ENCODE measurements at places on chromosomes 7 and 10.

DNA sequence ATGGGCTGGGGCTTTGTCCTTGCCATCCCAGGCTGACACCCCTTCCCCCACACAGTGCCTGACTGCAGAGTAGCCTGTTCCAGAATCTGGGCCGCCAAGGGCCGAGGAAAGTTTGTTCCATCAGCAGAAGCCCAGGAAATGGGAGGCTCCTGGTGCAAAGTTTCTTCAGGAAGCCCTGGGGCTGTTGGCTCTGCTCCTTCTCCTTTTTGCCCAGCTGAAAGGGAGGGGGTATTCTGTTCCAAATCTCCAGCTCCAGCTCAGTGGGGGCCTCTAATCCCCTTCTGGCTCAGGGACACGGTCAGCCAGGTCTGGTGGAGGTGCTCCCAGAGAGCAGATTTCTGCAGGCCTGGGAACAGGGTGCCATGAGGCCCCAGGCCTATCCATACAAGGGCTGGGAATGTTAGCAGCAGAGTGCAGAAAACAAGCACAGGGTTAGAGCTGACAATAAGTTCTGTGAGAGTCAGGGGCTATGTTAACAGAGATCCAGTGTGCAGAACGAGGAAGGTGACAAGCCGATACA is 399.5 kb downstream of the RPS24 start:
- DNase-seq, result no peak

DNA sequence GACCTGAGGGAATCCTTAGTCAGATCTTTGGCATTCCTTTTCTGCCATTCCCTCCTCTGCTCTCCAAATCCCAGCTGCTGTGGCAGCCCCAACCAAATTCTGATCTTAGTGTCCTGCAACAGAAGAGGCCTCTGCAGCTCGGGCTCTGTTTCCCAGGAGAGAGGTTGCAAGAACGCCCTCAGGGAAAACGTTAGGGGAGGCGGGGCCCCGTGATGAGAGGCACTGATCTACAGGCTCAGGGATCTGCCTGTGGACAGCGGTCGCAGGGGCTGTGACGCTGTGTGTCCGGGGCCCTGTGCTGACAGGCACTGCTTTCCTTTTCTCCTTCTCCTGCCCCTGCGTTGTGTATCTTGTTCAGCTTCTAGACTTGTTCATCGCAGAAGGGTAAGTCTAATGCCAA is 57.3 kb upstream of the DPYSL4 start:
- DNase-seq, result no peak

DNA sequence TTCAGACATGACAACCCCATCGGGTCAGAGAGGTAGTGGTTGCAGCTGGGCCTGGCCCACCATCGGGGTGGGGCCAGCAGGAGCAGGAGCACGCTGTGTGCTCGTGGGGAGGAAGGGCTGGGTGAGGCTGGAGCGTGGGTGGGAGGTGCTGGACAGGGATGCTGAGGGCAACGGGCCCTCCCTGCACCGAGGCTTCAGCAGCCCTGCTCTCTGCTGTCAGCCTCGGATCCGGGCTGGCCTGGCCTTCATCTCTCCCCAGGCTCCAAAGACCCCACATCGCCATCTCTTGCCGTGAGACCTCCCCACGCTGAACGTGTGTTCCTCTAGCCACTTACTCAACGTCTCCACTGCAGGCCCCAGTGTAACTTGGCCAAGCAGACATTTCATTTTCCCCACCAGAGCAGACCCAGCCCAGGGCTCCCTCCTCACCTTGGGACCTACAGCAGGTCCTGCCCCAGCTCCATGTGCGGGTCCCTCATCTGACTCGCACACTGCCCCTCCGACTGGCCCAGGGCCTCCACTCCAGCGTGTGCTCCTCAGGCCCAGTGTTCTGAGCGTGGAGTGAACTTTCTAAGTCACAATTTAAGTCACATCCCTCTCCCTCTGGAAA is 462.4 kb downstream of the DNAJB6 start:
- no peak for DNase-seq

GRCh38 chr10:130394832-130395231 is 258.6 kb downstream of the GLRX3 start:
- no peak for DNase-seq

GRCh38 chr10:104197364-104197763 is 34.8 kb downstream of the CFAP43 start:
- DNase-seq, result no peak

DNA sequence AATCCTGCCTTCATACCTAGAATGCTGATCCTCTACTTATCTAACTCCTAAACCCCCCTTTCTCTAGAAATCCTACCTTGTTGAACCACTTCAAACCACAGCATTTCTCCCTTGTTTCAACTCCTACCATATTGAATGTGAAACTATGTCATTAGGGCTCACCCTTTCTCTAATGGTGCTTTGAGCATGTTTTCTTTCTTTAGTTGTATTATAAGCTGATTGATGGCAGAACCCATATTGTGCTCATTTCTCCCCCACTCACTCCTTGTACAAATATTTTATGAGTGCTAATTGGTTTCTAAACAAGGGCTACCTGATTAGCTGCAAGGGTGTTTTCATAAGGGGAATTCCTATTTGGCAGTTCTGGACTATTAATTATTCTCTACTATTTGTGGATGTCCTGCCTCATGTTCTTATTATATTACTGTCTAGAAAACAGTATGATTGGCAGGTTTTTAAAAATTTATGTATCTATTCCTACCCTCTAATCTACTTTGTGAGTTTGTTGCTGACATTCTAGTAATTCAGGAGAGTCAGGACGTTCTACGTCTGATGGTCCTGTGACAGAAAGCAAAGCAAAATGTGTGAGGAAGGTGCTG is 765.8 kb downstream of the KCNMA1 start:
- DNase-seq, result no peak

DNA sequence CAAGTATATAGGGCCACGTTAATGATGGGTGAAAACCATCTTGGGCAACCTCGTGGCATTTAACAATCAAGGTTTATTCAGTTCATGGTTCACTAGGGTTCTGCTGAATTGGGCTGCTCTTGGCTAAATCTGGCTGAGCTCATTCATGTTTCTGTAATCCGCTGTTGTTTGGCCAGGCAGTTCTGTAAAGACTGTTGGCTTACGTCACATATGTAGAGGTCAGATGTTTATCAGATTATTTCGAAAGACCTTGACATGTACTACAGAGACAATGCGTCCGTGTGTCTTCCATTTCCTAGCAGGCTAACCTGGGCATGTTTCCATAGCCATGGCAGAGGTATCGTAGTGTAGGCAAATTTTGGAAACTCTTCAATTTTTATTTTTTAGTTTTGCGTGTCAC is 190.0 kb upstream of the ZWINT start:
- no peak for DNase-seq

DNA sequence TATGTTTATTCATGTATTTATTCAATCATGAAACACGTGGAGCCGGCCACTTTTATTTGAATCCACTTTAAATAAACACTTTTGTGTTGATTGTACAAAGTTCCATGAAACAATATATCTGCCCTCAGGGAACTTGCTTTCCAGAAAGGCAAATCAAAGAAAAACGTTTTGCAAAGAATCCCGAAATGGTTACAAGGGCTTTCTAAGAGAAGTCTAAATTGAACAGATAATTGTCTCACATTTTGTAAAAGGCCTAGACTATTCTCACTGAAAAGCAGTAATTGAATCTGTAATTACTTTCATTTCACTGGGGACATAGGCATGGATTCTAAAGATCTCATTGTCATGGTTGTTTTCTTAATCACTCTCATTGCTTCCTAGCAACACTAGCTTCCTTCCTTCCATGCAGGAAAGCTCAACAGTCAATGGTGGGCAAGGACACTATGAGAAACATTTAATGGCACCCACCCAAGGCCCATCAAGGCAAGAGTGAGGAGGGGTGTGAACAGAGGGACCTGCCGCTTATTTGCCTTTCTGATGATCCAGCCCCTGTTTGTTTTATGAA is 622.4 kb upstream of the C7orf33 start:
- DNase-seq, result no peak

GRCh38 chr7:148588670-148589131 is 1.9 kb upstream of the C7orf33 start:
- DNase-seq, result no peak

DNA sequence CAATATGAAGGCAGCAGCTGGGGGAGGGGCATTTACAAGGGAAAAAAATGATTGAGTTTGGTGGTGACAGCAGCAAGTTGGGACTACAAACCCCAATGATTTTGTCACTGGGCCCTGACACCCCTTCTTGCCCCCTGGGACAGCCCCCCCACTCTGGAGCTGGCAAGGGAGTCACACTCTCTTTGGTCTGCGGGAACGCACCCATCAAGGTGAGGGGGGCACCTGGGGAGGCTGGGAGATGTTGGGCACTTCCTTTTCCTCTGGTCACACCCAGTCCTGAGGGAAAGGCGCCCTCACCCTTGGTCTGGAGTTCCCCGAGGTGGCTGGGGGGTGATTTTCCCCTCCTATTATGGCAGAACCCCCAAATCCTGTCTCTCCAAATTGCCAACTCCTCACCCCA is 24.4 kb downstream of the EPHB4 start:
- DNase-seq, result no peak

DNA sequence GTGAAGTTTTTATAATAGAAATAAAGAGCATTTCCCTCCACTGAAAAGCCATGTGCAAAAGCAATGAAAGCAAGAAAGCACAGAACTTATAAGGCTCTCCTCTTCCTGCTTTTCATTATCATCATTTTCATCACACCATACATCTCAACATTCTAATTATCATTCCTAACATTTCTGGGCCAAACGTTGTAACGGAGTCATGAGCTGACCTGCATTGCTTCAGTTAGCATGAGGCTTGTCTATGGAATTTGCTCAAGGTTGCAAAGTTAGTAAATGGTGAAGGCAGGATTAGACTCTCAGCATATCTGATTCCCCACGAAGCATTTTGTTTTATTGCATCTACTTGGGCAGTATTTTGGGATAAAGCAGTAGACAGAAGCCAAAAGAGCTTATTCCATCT is 11.4 kb downstream of the SCIN start:
- DNase-seq, result no peak

GRCh38 chr10:130889240-130889639 is 422.3 kb downstream of the TCERG1L start:
- DNase-seq, result no peak

DNA sequence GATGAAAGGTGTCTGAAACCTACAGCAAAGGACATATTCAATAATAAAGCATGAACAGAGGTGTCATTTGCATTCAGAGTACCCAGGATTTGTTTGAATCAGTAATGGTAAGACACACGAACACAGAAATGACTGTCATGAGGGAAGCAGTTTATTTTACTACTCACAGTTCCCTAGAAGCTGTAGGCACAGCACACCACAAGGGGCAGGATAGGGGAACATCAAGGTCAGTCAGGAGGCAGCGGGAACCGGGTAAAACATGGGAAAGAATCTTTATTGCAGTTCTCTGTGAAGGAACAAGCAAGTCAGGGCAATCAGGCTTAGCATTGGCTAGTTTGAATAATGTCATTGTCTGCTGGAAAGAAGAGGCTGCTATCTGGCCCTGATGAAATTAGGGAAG is 70.2 kb upstream of the PDSS1 start:
- no peak for DNase-seq

DNA sequence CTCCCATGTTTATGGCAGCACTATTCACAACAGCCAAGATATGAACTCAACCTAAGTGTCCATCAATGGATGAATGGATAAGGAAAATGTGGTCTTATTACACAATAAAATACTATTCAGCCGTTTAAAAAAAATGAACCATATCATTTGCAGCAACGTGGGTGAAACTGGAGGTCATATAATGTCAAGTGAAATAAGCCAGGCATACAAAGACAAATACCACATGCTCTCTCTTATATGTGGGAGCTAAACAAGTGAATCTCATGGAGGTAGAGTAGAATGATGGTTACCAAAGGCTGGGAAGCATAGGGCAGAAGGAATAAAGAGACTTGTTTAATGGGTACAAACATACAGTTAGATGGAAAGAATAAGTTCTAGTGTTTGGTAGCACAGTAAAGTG is 699.1 kb downstream of the NRG3 start:
- DNase-seq, result no peak

GRCh38 chr7:114879554-114879953 is 42.3 kb upstream of the MDFIC start:
- DNase-seq, result no peak

- no peak for DNase-seq
Measured at GRCh38 chr10:13831711-13832141, 245.0 kb downstream of the PRPF18 start.

DNA sequence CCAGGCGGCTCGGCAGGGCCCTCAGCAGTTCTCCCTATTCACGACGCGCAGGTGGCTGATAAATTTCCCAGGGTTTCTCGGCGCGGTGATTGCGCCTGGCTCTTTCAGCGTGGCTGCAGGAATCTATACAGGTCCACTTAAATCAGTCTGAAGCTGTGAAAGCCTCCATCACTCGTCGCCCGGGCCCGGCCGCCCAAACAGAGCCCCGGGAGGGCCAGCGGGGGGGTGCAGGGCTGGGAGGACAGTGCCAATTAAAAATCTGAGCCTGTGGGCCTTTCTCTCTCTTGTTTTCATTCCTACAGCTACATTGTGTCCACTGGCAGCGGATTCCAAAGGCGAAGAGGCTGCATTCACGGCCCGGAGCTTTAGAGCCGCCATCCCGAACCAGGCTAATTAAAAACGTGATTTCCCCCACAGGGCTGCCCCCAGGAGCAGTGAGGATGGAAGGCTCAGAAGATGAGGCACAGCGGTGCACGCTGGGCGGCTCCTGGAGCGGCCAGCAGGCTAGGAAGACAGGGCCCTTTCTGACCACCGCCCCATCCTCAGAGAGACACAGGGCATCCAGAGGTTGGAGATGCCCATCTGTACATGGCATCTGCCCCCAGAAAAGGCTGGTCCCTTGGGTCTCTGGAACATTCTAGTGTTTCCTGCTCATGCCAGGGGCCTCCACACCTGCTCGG is 100.7 kb downstream of the FAM53B start:
- no peak for DNase-seq

- DNase-seq, result peak; percentile 46
Measured at GRCh38 chr7:16989811-16990413, 108.1 kb upstream of the AGR3 start.

DNA sequence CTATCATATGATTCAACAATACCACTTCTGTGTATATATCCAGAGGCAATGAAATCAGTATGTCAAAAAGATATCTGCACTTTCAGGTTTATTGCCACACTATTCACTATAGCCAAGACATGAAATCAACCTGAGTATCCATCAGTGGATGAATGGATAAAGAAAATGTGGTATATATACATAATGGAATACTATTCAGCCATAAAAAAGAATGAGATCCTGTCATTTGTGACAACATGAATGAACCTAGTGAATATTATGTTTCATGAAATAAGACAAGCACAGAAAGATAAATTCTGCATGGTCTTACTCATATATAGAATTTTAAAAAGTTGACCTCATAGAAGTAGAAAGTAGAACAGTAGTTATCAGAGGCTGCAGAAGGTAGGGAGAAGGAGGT is 281.1 kb downstream of the BAMBI start:
- DNase-seq, result no peak

DNA sequence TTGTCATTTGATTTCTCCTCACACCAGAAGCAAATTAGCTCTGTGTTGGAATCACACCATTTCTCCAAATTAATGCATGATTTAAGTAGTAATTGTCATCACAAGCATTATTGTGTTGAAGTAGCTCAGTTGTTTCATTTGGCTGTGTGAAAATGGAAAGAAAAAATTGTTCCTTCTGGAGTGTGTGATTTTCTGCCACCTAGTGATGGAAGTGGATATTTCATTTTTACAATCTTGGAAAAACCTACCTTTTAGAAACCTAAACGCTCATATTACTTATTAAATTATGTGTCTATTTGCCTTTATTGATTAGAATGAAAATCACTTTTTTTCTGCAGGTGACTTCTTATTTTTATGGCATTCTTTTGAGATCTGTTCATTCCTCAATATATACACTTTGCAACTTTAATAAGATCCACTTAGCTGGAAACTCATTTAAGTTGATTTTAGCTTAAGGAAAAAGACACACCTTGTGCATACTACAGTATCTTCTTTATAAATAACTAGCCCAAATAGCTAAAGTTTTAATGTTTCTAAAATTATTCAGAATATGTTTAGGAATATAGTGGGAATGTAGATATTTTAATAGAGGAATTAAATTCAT is 50.0 kb downstream of the SRI start:
- DNase-seq, result no peak
